ENCODE measurements at places on chromosomes 5 and 9.

- DNase-seq: no peak
These were observed 9.9 kb downstream of the TEK start for GRCh38 chr9:27118916-27119315.

DNA sequence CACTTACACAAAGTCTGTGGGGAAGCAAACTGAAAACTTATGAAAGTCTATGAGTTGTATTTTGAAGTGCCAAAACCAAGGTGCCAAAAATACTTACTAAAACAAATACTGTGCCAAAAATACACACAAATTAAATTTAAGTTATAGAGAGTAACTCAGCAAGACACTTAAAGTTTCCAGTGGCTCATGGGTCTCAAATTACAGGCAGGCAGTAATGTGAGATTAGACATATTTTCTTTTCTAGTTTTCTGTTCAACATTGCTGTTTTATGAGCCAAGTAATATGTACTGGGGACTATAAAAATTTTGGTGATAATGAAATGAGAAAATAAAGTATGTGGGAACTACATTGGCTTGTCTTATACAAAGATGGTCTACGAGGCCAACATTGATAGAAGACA is 172.2 kb upstream of the SNX2 start:
- no peak for DNase-seq

GRCh38 chr9:117303643-117304230 is 111.1 kb downstream of the ASTN2 start:
- DNase-seq: no peak

GRCh38 chr9:70924380-70924779 is 197.0 kb downstream of the TRPM3 start:
- no peak for DNase-seq

- no peak for DNase-seq
These were observed 63.3 kb downstream of the SPATA31C2 start for GRCh38 chr9:88074931-88075330.

- DNase-seq: no peak
These were observed 971 bp downstream of the TMEM267 start for GRCh38 chr5:43482490-43483297.

DNA sequence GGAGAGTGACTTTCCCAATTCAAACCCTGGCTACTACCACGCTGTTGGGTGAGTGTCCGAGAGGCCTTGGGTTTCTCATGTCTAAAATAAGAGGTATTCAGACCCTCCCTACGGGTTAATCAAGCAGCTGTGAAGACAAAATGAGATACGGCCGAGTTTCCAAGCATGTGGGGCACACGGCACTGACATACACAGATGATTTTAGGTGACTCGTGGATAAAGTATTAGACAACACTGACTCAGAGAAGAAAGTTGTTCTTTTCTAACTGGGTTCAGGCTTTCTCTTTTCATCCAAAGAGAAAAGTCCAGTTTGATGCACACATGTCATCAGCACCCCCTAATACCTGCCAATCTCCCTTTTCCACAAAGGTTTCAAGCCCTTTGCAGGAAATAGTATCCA is 15.6 kb downstream of the FOXI1 start:
- DNase-seq: no peak

DNA sequence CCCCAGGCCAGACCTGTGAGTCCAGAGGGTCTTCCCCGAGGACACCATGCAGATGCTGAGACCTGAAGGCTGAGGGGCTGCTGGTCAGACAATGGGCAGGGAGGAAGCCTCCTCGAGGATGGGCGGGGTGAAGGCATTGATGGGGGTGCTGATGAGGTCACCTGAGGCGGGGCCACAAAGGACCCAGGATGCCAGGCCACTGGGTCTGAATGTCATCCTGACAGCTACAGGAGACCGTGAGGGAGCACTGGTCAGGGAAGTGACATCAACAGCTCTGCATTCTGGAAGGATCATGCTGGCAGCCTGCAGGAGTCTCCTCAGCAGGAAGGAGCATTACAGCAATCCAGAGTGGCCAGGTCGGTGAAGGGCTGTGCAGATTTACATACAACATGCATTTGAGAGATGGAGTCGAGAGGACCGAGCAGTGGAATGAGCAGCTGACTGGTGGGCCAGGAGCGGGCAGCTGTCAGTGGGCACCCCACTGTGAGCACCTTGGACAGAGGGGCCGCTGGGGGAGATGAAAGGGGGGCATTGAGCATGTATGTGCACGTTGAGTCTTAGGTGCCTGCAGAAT is 77.7 kb upstream of the ADAMTS2 start:
- no peak for DNase-seq

GRCh38 chr5:67475489-67475888 is 278.9 kb upstream of the CD180 start:
- no peak for DNase-seq

DNA sequence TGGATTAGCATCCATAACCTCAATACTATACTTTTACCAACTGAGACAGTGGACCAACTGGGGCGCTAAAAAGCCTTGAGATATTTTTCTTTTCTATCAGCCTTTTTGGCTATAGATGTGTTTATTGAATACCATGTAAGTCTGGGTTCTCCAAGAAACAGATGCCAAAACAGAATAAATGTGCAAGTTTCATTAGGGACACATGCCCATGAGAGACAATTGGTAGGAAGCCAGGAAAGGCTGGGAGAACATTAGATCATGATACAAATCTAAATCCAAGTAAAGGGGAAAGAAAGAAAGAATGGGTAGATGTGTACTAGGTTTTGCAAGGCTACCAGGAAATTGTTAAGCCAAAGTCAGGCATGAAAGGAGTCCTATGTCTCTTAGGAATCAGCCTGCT is 152.5 kb downstream of the KCTD16 start:
- DNase-seq: no peak

DNA sequence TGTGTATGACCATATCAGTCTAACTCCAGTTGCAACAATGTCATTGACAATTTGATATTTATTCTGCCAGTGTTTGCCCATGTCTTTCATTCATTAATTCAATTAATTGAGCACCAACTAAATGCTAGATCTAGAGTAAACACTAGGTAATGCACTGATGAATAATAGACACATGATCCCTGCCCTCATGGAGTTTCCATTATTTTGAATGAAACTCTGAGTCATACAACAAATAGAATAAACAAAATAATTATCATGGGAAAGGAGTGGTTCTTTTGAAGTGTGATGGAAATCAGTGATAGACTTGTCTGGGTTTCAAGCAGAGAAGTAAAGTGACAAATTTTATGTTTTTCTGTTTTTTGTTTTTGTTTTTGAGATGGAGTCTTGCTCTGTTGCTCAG is 4.6 kb downstream of the ARHGEF37 start:
- no peak for DNase-seq

GRCh38 chr5:6393596-6394194 is 15.3 kb upstream of the MED10 start:
- no peak for DNase-seq

- DNase-seq: no peak
These were observed 38.8 kb downstream of the MRPL36 start for GRCh38 chr5:1760656-1761452.

DNA sequence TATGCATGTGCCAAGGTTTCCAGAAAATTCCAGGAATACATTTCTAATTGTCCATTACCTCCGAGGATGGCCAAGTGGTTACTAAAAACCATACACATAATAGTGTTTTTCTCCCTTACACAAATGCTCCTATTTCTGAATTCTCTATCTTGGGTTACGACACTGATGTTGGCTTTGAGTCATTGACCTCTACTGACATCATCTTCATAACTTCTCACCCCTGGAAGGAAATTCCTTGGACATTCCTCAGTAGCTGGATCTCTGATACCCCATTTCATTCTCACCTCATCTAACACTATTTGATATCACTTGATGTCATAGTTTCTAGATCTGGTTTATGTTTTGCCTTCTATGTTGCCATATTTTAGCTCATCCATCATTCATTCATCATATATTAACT is 287.2 kb downstream of the CTNND2 start:
- DNase-seq: no peak

- no peak for DNase-seq
These were observed 63.3 kb downstream of the ADAMTS16 start for GRCh38 chr5:5203451-5203850.

GRCh38 chr5:31638345-31638744 is 586 bp upstream of the PDZD2 start:
- no peak for DNase-seq

GRCh38 chr9:34446951-34447350 is 11.4 kb downstream of the FAM219A start:
- DNase-seq: no peak

DNA sequence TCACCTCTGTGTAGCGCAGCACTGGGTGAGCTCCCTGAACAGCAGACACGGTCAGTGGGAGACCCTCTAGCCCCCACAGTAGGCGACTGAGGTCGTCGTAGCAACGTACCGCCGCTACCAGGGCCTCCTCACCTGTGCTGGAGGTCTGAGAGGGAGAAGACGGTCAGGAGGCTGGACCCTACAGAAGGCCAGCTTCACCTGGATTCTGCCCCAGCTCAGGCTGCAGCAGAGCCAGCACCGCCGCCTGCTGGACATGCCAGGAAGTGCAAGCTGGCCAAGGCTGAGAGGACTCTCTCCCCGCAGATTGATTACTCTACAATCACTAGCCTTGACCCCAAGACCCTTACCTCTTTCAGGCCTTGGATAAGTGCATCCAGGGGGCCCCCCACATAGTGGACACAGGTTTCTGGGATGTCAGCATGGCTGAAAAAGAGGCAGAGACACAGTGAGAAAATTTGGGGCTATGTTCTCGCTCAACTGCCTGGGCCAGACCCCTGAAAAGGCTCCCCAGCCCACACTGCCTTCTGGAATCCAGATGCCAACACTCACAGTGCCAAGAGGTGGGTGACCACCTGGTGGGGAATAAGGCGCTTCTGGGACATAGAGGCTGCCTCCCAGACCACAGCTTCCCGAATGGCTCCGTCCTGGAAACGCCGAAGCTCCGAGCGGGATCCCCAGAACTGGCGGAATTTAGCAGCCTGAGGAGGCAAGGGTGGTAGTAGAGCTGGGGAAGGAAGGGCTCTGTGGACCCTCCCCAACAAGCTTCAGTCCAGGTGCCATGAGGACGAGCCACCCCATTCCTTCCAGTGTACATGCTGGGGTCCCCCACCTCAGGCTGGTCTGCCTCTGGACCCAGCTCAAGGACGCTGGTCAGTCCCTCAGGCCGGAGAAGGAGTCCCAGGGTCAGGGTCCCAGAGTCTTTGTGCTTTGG is 6.9 kb downstream of the NOL6 start:
- peak; percentile 74 for DNase-seq

GRCh38 chr5:68149189-68149588 is 66.4 kb upstream of the PIK3R1 start:
- no peak for DNase-seq

GRCh38 chr9:131257266-131258025 is 18.9 kb downstream of the FAM78A start:
- no peak for DNase-seq

GRCh38 chr5:119270121-119270565 is 85.7 kb upstream of the TNFAIP8 start:
- no peak for DNase-seq

GRCh38 chr9:72622186-72622585 is 100.8 kb downstream of the TMC1 start:
- DNase-seq: no peak

GRCh38 chr5:123987956-123988355 is 476.0 kb downstream of the CSNK1G3 start:
- DNase-seq: no peak

- DNase-seq: no peak
These were observed 134.9 kb downstream of the SLIT3 start for GRCh38 chr5:169166078-169166477.

GRCh38 chr5:179905161-179905560 is 2.5 kb downstream of the TBC1D9B start:
- no peak for DNase-seq

DNA sequence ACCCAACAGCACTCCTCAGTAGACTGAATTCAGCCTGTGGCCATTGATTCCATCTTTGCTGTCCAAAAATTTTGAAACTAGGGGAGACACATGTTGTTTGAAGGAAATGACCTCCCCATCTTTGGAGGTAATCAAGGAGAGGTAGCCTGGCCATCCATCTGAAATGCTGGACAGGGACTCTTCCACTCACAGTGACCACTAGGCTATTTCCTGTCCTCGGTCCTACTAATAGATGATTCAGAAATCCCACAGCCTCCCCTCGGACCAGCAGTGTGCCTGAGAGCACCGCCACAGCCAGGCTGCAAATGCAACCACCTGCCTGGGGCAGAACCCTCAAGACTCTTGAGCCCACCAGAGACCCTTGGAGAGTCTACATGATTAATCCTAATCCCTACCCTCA is 12.5 kb downstream of the HRH2 start:
- no peak for DNase-seq

DNA sequence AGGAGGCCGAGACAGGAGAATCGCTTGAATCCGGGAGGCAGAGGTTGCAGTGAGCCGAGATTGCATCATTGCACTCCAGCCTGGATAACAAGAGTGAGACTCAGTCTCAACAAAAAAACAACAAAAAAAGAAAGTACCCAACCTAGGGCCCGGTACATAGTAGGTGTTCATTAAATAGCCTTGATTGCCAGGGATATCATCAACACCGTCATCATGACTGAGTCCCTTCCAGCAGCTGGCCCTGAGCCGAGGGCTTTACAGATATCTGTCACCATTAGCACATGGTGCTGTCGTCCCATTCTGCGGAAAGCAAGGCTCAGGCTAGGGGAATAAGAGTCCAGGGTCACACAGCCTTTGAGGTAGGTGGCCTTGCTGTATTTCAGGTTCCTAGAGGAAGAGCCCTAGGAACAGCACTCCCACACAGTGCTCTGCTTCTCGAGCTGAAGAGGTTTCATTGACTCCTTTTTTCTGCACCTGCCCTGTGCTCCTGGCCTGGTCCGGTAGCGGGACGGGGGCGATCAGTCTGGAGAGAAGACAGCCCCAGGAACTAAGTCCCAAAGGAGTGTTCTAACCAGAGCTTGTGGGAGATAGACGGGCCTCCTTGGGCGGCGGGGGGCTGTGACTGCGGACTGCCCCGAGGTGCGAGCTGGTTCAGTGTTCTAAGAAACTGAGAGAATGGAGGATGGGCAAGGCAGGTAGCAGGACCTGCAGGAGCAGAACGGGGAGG is 48.2 kb downstream of the CXXC5 start:
- DNase-seq: no peak

DNA sequence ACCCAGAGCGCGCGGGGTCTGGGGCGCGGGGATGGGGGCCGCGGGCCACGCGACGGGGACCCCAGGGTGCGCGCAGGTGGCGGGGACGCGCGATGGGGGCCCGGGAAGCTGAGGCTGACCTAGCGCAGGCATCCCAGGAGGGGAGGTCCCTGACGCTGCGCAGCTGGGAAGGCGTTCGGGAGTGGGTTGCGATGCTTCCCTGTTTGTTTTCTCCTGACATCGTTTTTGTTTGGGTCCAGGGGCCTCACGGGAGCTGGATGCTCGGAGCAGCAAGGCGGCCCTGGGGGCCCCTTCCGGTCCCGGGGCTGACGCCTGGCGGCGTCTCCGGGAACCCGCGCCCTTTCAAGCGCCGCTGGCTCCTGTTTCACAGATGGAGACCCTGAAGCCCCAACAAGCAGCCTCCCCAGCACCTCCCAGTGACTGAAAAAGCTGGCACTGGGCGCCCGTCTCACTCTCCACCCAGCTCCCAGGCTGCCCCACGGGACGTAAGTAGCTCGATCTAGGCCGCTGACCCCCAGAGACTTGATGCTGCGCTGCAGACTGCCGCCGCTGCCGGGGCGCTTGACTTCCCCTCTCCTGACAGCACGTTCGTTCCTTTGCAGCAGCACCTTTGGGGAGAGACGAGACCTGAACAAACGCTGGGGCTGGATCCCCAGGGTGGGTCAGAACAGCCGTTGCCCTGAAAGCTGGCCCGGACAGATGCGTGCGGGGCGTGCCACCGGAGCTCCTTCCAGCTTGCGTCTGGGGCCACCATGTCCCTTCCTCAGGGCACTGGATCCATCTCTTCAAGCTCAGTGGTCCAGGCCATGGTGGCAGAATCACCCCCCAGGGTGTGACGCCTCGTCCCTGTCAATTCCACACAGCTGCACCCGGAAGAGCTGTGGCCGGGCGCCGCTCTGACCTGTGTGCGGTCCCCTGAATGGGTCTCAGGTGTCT is 593 bp downstream of the BRD3OS start:
- DNase-seq: peak; percentile 24
